ENCODE measurements at places on chromosomes 12 and 14. TPM values are rescaled to one million over a fixed set of nuclear protein-coding genes. Genes with fewer than 3 reads are reported as not detected.

GRCh38 chr12:2649201-2650030, 145.4 kb upstream of the FKBP4 start:
- H3K27me3 ChIP-seq, result no peaks in the 10 kb centered on the region
- H3K4me3 ChIP-seq, result no peak overlapping the region
- H3K27ac ChIP-seq, result no peak overlapping the region
- DNase-seq, result no peak
- H3K4me1 ChIP-seq, result no peaks in the 10 kb centered on the region

- no peaks in the 10 kb centered on the region for H3K4me1 ChIP-seq
- no peaks in the 10 kb centered on the region for H3K36me3 ChIP-seq
- no peak for DNase-seq
- no peak overlapping the region for H3K27ac ChIP-seq
Measured at GRCh38 chr14:101060171-101060601, 156.7 kb upstream of the RTL1 start.

DNA sequence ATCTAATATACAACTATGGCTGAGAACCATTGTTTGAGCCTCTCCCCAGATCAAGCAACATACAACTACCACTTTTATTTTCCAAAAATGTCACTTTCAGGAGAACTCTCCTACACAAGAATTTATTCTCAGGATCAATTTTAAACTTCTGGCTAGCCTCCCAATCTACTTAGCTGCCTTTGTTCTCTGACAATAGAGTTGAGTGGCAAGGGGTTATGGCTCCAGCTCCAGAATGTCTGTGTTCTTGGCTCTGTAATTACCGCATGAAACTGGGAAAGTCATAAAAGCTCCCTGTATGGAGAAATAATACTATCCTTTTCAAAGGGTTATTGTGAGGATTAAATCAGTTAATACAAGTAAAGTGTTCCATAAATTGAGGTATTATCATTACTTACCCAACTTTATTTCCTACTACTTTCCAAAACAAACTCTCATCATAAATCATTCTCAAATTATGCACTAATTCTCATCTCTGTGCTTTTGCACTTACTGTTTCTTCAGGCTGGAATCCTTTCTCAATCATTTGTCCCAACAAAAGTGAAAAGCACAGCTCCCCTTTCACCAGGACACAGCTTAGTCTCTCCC, 121.9 kb downstream of the GARIN6 start:
- H3K27me3 ChIP-seq, result no peaks in the 10 kb centered on the region
- H3K4me3 ChIP-seq, result no peak overlapping the region
- DNase-seq, result no peak
- H3K27ac ChIP-seq, result no peak overlapping the region
- H3K4me1 ChIP-seq, result no peaks in the 10 kb centered on the region

DNA sequence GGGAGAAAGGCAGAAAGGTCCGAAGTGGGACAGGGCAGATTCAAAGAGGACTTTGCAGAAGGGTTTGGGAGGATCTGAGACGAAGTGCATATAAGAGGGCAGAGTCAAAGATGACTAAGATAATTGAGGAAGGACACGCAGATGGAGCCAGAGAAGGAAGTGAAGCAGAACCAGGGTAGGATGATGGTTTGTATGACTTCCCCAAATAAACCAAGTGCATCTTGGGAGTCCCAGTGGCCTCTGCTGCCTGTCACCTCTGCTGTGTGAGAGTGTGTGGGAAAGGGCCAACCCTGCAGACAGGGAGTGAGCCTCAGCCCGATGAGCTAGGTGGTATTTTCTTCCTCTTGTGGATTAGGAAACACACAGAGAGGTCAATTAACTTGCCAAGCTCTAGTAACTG, 36.8 kb downstream of the FLVCR2 start:
- no peaks in the 10 kb centered on the region for H3K27me3 ChIP-seq
- H3K27ac ChIP-seq, result no peak overlapping the region
- DNase-seq, result peak; percentile 70
- H3K4me1 ChIP-seq, result peaks cover 6% of the 10 kb centered on the region
- H3K4me3 ChIP-seq, result no peak overlapping the region

GRCh38 chr12:13173012-13173932, 23.3 kb upstream of the EMP1 start:
- no peak overlapping the region for H3K4me3 ChIP-seq
- peak; percentile 75 for DNase-seq
- no peaks in the 10 kb centered on the region for H3K36me3 ChIP-seq
- H3K4me1 ChIP-seq, result peaks cover 24% of the 10 kb centered on the region

GRCh38 chr12:27733791-27734190, 23.2 kb downstream of the MRPS35 start:
- H3K27ac ChIP-seq, result no peak overlapping the region
- no peaks in the 10 kb centered on the region for H3K36me3 ChIP-seq
- H3K4me1 ChIP-seq, result no peaks in the 10 kb centered on the region

DNA sequence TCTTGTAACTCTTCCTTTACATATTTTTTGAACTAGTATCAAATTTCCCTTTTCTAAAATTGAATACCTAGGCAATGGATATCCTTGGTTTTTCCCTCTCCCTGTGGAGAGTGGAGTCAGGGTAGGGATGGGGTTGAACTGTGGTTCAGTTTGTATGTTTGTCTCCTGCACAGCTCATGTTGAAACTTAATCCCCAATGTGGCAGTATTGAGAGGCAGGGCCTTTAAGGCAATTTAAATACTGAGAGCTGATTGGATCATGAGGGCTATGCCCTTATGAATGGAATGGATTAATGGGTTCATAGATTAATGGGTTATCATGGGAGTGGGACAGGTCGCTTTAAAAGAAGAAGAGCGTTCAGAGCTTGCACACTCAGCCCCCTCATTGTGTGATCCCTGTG, 127.2 kb upstream of the RGS6 start:
- no peaks in the 10 kb centered on the region for H3K4me1 ChIP-seq
- no peak overlapping the region for H3K4me3 ChIP-seq
- no peak overlapping the region for H3K27ac ChIP-seq
- H3K36me3 ChIP-seq, result no peaks in the 10 kb centered on the region

DNA sequence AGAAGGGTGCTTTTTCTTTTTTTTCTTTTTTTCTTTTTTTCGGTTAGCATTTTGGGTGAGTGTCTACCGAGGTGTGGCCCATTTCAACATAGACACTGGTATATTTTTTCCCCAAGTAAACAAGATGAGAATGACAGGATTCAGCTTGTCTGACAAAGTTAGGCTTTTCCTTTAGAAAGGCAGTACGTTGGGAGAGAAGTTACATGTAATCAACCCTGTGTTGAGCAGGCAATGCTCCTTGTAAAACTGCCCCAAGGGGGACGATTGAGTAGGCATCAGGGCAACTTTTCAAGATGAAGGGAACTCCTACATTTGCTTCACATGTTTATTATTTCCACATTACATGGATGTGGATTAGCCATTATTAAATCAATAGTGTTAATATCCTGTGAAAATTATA, 1.7 kb downstream of the EMP1 start:
- peak overlapping the region; percentile 47 for H3K4me3 ChIP-seq
- DNase-seq, result no peak
- peaks cover 52% of the 10 kb centered on the region for H3K4me1 ChIP-seq
- H3K36me3 ChIP-seq, result no peaks in the 10 kb centered on the region
- H3K27me3 ChIP-seq, result no peaks in the 10 kb centered on the region
- H3K27ac ChIP-seq, result peak overlapping the region; percentile 94

TCL1B gene
- total RNA-seq, result not detected

DNA sequence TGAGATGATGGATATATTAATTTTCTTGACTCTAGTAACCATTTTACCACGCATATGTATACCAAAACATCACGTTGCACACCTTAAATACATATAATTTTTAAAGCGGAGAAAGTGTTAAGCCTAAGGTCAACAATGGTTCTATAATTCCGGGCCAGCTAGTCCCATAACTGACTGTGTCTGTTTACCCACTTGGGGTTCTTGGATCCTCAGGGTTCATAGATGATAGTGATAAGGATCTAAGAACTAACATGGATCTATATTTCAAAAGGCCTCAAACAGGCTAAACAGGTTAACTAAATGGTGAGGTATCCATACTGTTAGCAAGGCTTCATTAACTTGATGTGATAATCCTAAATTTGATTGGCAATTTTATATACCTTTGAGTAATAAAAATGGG, 9.8 kb downstream of the SLC38A1 start:
- H3K27ac ChIP-seq, result no peak overlapping the region
- no peak overlapping the region for H3K4me3 ChIP-seq
- DNase-seq, result no peak
- H3K4me1 ChIP-seq, result peaks cover 22% of the 10 kb centered on the region
- H3K36me3 ChIP-seq, result no peaks in the 10 kb centered on the region

TAS2R19 gene
- 2.0 TPM for total RNA-seq

DNA sequence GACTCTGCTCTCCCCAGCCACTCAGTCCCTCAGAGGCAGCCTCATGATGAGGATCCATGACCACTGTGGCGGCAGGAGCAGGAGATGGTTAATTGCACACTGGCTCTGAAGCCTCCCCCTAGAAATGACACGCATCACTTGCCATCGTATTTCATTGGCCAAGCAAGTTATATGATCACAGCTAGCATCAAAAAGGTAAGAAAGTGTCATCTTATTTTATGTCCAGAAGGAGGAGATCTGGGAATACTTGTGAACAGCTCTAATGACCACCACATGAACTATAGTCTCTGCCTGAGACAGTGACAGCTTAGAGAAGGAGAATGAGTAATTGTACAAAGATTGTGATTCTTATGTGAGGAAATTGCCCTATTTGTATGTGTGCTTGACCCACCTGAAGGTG, 363.4 kb downstream of the NUAK1 start:
- no peaks in the 10 kb centered on the region for H3K36me3 ChIP-seq
- no peaks in the 10 kb centered on the region for H3K4me1 ChIP-seq
- H3K4me3 ChIP-seq, result no peak overlapping the region

DNA sequence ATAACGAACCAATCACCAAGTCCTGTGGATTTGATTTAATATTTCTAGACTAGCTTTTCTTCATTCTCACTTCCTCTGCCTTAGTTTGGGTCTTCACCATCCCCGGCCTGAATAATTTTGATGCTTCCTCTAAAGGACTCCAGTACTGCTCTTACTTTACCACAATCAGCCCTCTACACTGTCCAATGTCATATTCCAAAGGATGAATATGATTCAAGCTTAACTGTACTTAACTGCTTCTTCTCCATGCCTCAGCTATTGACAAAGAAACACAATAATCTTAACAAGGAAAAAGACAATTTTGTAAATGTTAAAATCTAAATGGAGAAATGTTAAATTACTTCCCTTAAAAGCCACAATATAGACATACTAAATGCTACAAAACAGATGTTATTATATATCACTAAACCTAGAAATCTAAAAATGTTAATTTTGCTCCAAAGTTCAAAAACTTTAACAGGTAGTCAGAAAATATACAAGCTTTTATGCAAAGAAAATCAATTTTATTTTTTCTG, 70.2 kb downstream of the STXBP6 start:
- H3K4me1 ChIP-seq, result no peaks in the 10 kb centered on the region
- H3K27me3 ChIP-seq, result no peaks in the 10 kb centered on the region
- H3K27ac ChIP-seq, result no peak overlapping the region
- no peak for DNase-seq
- no peaks in the 10 kb centered on the region for H3K36me3 ChIP-seq

GRCh38 chr12:82651489-82651888, 35.2 kb upstream of the TMTC2 start:
- DNase-seq, result no peak
- no peak overlapping the region for H3K27ac ChIP-seq
- H3K27me3 ChIP-seq, result no peaks in the 10 kb centered on the region
- no peak overlapping the region for H3K4me3 ChIP-seq
- H3K4me1 ChIP-seq, result no peaks in the 10 kb centered on the region

GRCh38 chr12:56983386-56983785, 23.0 kb downstream of the ZBTB39 start:
- H3K27ac ChIP-seq, result no peak overlapping the region
- no peaks in the 10 kb centered on the region for H3K27me3 ChIP-seq
- DNase-seq, result no peak
- no peaks in the 10 kb centered on the region for H3K4me1 ChIP-seq
- no peak overlapping the region for H3K4me3 ChIP-seq

RHEBL1 gene
- total RNA-seq, result 0.71 TPM

DNA sequence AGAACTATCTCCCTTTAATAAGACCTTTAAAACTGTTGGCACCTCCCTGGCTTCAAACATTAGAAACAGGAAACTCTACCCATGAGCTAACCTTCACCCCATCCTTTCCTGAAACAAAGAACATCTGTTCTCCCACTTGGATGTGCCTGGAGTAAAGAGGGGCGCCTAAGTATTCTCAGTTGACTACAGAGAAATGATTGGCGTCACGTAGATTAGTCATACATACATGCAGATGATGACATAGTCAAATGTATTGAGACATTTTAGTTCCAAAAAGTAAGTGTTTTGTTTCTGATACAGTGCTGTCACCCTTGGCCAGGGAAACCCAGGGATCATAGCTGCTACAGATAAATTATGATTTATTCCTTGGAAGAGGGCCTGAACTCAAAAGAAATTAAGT, 260.0 kb upstream of the PLEKHG7 start:
- H3K27ac ChIP-seq, result no peak overlapping the region
- no peaks in the 10 kb centered on the region for H3K4me1 ChIP-seq
- H3K27me3 ChIP-seq, result no peaks in the 10 kb centered on the region

DNA sequence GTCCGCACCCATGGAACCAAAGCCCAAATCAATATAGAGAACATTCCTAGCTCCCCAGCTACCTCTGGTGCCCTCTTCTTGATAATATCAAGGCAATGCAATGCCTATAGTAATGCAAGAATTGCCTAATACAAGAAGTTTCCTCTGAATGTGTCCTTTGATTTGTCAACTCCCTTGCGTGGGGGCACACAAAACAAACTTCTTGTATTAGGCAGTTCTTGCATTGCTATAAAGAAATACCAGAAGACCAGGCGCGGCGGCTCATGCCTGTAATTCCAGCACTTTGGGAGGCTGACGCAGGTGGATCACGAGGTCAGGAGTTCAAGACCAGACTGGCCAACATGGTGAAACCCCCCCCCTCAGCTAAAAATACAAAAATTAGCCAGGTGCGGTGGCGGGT, 10.4 kb upstream of the ITPK1 start:
- DNase-seq, result no peak
- no peak overlapping the region for H3K4me3 ChIP-seq
- no peak overlapping the region for H3K27ac ChIP-seq
- H3K27me3 ChIP-seq, result no peaks in the 10 kb centered on the region
- H3K4me1 ChIP-seq, result peaks cover 30% of the 10 kb centered on the region

OVCH1 gene
- total RNA-seq, result 0.89 TPM

DNA sequence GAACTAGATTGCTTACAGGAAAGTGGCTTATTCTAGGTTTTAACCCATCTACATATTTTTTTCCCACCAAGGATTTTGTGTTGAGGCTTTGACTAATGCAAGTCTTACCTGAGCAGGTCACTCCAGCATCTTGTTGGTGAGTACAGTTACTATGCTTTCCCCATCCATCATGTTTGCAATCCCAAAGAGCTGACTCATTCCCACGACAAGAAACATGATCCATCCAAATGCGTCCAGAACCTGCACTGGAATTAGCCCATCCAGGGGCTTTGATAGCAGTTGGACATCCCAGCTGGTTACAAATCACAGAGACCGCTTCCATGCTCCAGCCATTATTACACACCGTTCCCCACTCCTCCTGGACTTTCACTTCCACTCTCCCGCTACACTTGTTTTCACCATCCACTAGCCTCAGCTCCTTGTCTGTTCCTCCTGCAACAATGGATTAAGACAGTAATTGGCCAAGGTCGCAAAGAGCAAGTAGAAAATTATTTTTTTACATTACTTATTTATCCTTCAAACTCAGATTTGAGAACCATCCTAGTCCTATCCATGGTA, 2.5 kb downstream of the CD163 start:
- no peaks in the 10 kb centered on the region for H3K36me3 ChIP-seq
- peaks cover 3% of the 10 kb centered on the region for H3K27me3 ChIP-seq
- DNase-seq, result no peak
- H3K27ac ChIP-seq, result no peak overlapping the region
